Stimulated activated CD4-positive, alpha-beta T cell treated with anti-CD3 and anti-CD28 coated beads, TNF-alpha, amount 100 ng/mL, for 4 hours (primary cell): ENCODE measurements at places on chromosomes 5 and 9.

- no peak for DNase-seq
Observed at GRCh38 chr5:137022725-137023124, 476.4 kb downstream of the SPOCK1 start.

DNA sequence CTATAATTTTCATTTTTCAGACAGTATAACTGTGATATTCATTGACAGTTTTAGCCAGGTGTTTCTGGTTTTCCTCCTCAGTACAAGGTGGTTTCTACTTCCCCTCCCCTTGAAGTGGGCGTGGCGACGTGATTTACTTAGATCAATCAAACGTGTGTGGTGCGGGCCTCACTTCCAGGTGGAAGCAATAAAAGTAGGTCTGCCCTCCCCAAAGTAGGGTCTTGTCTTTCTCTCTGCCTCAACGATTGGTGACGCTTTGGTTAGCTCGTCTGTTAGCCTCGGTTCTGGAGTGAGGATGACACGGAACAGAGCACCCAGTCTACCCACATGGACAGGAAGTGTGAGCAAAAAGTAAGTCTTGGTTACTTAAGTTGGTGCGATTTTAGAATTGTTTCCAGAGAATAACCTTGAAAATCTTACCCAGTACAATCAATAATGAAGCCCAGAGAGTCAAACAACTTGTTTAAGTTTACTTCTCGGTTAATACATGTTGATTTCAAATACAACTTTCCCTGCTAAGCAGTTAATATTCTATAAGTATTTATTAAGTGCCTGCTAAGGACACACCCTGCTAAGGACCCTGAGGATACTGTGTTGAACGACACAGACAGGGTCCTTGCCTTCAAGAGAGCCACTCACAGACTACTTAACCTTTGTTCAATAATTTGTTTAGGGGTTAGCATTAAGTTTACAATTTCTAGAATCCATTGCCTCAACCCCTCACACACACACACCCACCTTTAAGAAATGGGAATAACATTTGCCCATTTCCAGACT lies 48.4 kb downstream of the COX7C start:
- no peak for DNase-seq

DNA sequence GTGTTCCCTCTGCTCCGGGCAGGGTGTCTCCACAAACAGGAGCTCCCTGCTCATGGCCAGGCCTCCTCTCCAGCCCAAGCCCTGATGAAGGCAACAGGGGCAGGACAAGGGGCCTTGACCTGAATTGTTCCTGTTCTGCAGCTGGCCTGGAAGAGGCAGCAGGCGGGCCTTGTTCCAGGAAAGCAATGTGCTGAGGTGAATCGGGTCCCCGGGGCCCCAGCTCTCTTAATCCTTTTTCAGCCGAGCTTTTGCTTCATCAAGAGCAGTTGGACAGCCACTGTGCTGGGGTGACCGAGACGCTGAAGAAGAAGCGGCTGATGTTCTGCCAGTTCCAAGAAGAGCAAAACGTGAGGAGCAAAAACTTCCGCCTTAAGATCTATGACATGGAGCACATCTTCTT lies 41.4 kb downstream of the CCDC180 start:
- no peak for DNase-seq

- DNase-seq: no peak
Observed at GRCh38 chr5:87405472-87406155, 7.1 kb downstream of the CCNH start.

- DNase-seq: no peak
Observed at GRCh38 chr5:27015758-27016157, 22.6 kb downstream of the CDH9 start.

DNA sequence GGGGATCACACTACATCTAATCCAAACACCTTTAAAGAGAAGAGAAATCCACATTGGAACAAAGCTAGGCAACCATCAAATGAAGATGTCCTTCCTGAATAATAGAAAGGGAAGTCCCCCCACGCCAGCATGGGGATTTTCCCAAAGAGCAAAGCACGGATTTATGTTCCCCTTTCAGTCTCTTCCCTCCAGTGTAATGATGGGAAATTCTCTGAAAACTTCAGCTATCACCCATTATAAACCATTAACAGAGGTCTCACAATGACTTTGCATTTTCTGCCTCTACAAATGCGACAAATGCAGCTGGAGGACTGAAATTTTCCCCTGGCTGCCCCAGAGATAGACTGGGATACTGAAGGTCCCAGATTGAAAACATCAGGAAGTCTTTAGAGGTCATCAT lies 368.7 kb downstream of the EFNA5 start:
- DNase-seq: no peak
